ENCODE measurements at places on chromosomes 7 and 10. TPM values are rescaled to one million over a fixed set of nuclear protein-coding genes. Genes with fewer than 3 reads are reported as not detected.

SLC4A2 gene
- total RNA-seq = 116 TPM

DNA sequence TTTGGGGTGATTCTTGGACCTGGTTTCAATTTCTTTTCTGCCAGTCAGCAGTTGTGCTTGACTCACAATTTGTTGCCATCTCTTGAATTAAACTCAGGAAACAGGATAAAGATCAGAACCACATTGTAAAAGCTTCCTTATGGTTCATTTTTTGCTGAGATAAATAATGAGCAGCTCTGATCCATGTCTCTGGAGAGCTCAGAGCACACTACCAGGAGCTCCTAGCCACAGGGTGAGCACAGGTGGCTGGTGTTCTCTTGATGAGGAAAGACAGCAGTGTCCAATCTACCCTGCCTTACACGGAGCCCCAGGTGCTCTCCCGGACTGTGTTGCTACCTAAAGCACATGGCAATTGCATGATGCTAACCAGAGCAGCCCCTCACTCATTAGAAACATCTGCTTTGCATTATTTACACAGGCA is 17.2 kb upstream of the FAM170B start:
- DNase-seq = no peak

DNA sequence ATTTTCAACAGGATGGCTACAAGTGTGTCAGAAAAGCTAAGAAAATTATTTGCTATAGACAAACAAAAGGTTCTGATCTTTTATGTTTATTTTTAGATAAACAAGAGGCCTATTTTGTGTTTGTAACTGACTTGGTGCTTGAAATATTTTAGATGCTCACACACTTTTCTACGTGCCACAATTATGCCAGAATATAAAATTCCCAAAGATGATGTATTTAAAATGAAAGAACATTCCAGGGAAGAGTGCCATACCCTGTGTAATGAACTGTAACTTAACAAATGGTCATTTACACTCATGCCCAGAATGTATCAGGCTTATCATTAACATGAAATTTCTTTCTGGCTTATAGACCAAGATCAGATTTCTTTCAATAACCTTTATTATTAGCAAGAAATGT is 144.9 kb upstream of the MTPN start:
- no peak for DNase-seq

GRCh38 chr7:93202594-93203250 is 23.5 kb downstream of the HEPACAM2 start:
- DNase-seq = no peak

- no peak for DNase-seq
Measured at GRCh38 chr7:92874567-92874966, 38.2 kb upstream of the CDK6 start.
